Fibroblast of gingiva (primary cell): ENCODE measurements at places on chromosomes 1 and 21.

DNA sequence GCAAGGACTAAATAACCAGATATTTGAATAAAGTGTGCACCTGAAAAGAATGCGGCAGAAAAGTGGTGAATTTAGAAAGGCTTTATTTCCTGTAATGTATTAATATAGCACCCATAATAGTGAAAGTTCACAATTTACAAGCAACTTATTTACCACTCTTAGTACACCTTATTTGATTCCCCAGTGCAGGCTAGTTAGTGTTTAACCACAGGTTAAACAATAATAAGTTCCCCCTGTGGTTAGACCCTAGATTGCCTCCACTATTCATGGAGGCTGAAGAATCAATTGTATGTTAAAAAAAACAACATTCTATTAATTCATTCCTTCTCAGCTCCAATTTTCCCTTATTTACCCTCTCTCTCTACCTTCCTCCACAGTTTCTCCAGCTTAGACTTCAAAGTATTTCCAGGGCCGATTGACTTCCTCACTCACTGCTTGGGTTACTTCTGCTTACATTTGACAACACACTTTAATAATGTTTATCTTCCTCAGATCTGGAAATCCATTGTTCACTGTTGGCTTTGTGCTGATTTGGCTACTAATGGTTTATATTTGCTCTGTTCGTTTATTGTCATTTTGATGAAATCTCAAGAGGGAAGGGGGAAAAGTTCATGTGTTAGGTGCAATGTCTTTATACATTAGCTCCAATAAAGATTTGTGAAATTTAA, 796.3 kb downstream of the BRINP3 start:
- no peak for DNase-seq

DNA sequence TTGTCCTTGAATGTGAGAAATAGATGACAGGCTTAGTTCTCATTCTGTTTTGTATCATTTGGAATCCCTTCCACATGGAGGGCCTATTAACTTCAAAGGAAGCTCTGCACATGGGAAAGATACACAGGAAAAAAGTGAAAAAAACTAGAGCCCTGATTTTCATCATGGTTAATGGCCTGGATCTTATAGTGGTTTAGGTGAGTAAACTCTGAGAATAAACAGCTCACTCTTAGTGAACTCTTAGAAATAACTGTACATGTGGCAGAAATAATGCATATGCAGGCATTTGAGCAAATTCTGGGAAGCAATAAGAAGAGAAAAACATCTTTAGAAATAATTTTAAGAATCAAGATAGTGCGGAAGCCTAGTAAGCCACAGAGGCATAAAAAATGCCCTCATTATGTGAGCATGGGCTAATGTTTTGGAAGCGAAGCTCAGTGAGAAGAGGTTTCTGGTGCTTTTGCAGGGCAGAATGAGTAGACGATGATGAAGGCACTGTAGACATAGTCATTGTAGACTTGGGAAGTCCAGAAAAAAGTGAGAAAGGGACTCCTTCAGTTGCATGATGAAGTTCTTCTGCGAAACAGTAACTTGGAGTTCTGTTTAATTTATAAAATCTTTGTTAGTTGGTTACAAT, 279.9 kb downstream of the DNM3 start:
- DNase-seq = no peak

DNA sequence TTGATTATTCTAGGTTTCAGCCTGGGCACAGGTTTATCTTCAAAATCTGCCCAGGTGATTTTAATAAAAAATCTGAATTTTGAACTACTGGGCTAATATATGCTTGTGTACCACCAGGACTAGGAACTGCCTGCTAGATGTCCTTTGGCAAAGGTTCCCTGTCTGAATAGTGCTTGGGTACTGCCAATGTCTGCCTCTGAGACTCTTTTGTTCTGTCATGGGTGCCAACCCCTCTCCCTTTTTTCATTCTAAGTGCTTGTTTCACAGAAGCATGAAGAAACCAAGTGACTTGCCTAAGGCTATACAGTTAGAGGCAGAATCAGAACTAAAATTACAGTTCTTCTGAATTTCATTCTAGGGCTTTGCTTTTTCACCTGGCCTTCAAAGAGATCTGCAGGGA, 106.3 kb upstream of the CACHD1 start:
- DNase-seq = no peak

DNA sequence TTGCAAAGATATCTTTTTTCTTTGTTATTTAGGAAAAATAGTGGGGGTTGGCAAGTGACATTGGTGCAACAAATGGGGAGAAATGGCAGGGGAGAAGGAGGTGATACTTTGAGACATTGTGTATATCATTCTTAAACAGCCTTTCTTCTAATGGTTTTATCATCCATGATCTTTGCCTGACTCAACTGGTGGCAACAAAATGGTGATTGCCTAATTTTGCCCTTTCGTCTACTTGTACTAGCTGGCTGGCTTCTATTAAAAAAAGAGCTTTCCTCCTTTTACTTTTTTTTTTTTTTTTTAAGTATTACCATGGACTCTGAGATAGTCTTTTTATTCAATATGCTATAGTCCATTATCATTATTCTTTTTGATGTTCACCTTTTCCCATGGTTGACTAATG, 27.7 kb downstream of the DESI2 start:
- peak; percentile 46 for DNase-seq

- peak; percentile 92 for DNase-seq
Measured at GRCh38 chr1:183281553-183282091, 95.6 kb downstream of the LAMC2 start.

- no peak for DNase-seq
Measured at GRCh38 chr1:206015071-206015470, 8.6 kb downstream of the CTSE start.

DNA sequence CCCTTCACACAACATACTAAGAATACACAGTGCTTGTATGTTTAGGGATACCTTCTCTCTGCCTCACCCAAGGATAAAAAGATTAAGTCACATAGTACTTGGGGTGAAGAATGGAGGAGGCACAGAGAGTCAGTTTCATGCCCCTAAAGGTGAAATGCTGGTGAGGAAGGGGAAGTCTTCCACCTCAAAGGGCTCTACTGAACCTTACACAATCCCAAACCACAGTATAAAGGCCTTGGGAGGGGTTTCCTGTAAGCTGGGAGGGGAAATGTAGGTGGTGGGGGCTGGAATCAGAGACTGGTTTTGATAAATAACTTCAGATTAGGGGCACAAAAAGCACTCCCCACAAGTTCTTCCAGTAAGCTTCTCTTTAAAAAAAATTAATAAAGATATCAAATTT, 3.5 kb downstream of the MINDY1 start:
- DNase-seq = no peak

DNA sequence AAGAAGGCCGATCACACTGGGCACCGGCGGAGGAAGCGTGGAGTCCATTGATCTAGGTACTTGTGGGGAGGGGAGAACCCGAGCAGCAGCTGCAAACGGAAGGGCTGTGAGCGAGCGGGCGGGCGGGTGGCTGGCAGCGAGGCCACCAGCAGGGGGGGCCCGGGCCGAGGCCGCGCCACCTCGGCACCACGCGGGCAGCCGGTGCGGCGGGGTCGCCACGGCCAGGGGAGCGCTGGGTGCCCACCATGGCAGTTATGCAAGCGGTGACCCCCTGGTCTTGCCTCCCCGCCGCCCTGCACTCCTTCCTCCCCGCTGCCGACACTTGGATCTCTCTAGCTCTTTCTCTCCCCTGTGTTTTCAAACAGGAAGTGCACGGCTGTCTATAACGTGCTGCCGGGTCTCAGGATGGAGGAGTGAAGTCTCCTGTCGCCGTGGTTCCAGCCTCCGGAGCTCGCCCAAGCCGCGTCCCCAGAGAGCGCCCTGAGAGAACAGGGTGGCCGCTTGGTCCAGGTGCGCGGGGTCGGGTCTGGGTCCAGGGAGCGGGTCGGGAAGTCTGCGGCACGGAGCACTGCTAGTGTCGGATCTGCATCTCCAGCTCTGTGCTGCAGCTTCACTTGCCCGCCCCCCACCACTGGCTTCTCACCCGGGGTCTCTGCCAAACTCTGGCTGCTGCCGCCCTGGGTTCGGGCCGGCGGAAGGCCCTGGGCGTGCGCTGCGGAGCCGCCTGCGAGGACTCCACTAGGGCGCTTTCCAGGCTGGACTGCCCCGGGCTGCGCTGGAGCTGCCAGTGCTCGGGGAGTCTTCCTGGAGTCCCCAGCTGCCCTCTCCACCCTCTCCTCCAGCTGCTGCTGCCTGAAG, 22.7 kb downstream of the LRRC8D start:
- DNase-seq = peak; percentile 57

GRCh38 chr1:115062542-115063004, 26.7 kb downstream of the TSPAN2 start:
- no peak for DNase-seq

- DNase-seq = no peak
Measured at GRCh38 chr1:237281481-237281880, 239.5 kb downstream of the RYR2 start.

DNA sequence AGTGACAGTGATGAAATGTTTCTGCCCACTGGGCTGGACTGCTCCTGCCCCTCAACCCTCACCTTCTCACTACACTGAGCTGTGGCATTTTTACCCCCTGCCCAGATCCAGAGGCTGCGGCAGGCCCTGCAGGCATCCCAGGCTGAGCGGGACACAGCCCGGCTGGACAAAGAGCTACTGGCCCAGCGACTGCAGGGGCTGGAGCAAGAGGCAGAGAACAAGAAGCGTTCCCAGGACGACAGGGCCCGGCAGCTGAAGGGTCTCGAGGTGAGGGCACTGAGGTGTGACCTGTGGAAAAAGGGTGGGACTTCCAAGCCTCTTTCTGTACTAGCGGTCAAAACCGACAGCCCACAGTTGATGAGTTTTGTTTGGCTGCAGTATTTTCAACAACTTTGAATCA, 6.2 kb upstream of the TUFT1 start:
- no peak for DNase-seq

DNA sequence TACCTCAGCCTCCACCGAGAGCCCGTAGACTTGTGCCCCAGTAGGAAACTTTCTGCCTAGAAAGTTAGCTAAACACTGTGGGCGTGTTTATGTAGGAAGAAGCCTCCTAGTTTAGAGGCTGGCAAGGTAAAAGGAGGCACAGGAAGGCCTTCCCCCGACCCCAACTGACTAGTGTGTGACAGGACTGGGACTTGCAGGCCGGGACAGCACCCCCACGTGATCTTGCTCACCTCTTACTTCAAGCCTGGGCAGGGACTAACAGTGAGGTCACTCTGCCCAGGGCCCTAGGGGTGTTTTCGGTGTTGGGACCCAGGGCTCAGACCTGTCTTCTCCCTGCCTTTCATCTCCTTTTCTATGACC, 392 bp upstream of the TAGLN2 start:
- DNase-seq = no peak

DNA sequence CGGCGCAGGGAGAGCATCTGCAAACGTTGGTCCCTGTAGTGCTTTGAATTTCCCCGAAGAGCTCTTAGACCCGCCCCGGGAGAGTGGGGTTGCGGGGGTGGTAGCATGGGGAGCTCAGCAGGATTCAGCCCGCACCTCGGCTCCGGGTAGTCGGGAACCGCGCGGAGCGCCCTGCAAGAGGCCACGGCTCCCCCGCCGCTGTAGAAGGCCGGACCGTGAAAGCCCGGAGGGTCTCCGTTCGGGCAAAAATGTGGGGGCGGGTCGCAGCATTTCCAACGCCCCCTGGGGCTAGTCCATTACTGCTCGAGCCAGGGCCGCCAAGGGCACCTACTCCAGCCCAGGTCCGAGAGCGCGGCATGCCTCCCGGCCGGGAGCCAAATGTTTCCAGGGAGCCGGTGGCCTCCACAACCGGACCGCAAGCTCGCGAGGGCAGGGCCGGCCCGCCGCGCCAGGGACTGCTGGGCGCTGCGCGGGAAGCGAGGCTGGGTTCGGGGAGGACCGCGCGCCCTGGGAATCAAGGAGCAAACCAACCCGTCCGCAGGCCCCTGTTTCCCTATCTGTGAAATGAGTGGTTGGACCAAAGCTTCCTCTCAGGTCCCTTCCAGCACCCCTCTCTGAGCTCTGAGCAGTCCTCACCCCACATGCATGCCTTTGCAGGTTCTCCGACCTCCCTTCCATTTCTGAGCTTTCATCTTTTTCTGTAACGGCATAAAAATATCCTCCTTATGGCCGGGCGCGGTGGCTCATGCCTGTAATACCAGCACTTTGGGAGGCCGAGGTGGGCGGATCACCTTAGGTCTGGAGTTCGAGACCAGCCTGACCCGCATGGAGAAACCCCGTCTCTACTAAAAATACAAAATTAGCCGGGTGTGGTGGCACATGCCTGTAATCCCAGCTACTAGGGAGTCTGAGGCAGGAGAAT, 775 bp upstream of the TMEM63A start:
- DNase-seq = peak; percentile 36

GRCh38 chr1:183590244-183591191, at the start of gene NCF2:
Gene NCF2 (minus strand): TSS chr1:183590459. CDS start chr1:183590329, 130 bp downstream.
- DNase-seq = no peak

DNA sequence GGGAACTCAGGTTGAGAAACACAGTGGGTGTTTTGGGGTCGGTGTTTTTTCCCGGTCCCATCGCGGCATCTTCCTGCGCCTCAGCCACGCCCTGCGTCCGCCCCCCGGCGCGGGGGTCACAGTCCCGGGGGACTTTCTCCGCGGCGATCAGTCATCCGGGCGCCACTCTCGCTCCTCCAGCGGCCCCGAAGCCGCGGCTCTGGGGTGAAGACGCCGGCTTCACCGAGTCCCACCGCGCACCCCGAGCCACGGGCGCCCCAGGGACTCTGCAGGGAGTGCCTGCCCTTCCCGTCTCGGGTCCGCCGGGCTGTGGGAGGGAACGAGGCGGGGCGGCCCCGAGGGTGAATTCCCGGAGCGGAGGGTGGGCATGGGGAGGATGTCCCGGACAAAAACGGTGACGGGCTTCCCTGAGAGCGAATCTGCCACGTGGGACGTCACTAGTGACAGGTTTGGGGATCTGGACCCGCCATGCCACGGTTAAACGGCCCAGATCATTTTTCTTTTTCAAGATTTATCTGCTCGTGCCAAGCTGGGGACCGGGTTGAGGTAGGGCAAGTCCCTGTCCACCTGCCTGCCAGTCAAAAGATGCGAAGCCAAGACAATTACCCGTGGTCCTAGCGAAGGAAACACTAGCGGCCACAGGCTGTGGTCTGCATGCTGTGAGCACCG, 717 bp upstream of the BATF3 start:
- DNase-seq = peak; percentile 17

DNA sequence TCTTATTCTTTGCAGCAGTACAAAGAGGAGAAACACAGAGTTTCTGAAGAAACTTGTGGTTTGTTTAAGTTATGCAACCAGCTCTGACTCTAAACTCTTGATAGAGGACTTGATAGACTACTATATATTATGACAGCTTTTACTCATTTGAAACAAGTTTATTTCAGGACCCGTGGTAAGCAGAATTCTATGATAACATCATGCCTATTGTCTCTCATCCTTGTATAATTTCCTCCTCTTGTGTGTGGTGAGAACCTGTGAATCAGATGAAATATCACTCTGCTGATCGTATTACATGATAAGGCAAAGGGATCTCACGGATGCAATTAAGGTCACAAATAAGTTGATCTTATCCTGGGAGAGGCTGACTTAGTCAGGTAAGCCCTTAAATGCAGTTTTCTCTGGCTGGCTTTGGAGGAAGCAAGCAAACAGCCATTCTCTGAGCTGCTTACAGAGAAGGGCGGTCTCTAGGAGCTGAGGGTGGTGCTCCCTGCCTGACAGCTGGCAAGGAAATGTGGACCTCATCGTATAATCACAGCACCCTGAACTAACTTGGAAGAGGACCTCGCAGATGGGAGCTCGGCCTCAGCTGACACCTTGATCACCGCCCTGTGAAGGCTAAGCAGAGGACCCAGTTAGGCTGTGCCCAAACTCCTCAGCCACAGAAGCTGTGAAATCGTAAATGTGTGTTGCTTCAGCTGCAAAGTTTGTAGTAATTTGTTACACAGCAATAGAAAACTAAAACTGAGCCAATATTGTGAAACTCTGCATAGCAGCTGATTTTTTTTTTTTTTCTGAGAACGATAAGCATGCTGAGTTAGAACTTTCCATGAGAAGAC, 151.1 kb upstream of the DPT start:
- peak; percentile 13 for DNase-seq
